ENCODE measurements at places on chromosomes 16 and 17.
A peak's percentile ranks its signal among the peaks of the same experiment; 100 is the strongest.

DNA sequence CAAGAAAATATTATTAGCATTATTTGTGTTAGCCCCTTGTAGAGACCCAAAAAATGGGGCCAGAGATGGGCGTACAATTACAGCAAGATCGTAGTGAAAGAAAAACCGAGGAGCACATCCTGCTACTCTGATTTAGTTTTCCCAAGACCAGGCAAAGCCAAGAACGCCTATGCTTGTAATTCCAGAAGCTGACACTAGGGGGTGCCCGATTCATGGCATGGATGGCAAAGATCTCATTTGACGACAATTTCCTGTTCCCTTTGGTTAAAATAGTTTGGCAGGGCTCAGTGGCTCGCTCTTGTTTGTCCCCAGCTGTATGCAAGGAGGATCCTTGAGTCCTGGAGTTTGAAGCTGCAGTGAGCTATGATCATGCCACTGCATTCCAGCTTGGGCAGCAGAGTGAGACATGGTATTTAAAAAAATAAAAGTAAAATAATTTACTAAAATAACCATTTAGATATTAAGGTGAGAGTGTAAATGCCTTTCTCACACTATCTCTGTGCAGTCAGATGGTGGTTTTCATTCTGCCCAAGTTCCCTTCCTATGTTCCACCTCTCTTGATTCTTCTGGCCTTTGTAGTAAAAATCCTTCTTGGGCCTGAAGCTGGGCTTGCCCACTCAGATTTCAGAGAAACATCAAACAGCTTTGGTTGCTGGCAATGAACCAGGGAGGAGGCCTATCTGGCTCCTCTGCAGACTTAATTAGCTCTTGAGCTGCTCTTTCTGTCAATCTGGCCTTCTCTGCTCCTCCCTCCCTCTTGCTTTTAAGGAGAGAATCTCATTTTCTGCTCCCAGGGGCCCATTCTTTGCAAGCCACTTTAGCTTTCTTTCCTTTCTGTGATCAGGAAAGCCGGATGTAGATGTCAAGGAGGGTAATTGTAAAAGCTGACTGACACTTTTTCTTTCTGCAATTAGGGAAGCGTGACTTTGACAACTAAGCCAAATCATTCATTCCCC, 31.2 kb downstream of the TMEM238L start:
- DNase-seq = no peak

GRCh38 chr16:15523092-15523541, 88.7 kb downstream of the BMERB1 start:
- DNase-seq = no peak

DNA sequence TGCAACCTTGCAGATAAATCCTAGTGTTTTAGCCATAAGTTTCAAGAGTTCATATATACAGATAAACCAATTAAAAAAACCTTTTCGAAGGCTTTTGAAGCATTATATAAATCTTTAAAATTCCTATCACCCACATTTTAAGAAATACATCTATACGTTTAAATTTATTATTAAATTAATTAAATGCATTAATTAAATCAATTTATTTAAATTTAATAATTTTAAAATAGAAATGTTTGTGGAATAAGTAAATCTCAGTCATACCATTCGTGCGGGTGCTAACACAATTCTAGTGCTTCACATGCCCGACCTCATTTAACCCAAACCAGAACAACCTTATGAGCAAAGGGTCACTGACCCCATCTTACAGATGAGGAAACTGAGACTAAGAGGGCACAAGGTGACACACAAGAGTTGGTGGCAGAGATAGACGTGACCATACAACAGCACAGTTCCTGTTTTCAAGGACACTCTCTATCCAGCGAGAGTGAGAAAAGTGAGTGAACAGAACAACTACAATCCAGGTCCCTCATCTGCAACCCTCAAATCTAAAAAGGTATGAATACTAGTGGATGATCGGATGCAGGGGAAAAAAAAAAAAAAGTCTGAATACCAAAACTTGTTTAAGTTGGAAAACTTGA, 1.4 kb downstream of the NSMCE1 start:
- DNase-seq = no peak

- DNase-seq = no peak
These were observed 100.7 kb downstream of the CYLD start for GRCh38 chr16:50842589-50842988.

GRCh38 chr17:42659079-42659931, at the start of gene TUBG2:
TSS of gene TUBG2 (plus strand) at chr17:42659284. CDS start at chr17:42659504, 220 bp downstream.
- no peak for DNase-seq

DNA sequence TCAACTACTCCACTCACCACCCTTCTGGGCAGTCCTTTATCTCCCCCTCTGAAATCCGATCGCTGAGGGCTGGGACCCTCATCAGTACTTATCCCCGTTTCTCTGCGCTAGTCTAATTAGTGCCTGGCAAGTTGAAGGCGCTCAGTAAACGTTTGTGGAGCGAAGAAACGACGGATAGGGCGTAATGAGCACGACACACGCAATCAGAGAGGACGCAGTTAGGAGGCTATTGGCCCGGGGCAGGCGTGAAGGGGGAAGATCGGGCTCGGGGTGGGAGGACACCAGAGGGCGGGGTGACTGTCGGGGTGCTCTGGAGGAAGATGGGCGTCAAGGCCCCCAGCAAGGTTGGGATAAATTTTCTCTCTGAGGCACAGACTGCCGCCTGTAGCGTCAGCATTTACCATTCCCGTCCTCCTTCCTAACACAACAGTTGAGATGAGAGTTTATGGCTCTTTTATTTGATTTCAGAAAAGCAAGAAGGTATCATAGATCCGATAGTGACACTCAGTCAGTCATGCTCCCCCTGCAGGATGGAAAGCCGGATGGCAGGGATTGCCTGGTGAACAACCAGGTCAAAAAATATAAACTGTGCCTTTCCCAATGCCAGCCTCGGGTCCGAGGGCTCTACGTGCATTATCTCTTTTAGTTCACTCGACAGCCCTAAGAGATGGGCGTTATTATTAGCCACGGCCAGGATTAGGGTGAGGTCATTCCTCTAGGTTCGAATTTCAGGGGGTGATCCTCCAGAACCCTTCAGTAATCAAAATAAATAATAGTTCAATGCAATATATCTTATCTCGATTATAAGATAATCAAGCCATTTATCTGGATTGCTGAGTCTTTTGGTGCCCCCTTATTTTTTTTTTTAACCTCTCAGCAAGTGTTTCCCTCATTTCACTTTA, 9.5 kb upstream of the ARL4D start:
- peak; percentile 70 for DNase-seq

DNA sequence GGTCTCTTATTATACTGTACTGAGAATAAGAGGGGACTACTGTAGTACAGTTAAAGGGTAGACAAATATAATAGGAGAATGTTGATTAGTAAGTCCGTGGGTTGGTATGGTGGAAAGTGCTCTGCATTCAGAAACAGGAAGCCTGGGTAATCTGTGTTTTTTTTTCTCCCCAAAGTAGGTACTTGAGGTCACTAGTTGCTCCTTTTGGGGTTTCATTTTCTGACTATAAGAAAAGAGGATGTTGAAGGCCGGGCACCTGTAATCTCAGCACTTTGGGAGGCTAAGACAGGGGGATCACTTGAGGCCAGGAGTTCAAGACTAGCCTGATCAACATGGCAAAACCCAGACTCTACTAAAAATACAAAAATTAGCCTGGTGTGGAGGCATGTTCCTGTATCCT, 42.0 kb upstream of the MMD start:
- DNase-seq = no peak

GRCh38 chr16:83568345-83568744, 239.4 kb upstream of the HSBP1 start:
- no peak for DNase-seq

- no peak for DNase-seq
These were observed 7.8 kb downstream of the HSD17B2 start for GRCh38 chr16:82042846-82043245.

DNA sequence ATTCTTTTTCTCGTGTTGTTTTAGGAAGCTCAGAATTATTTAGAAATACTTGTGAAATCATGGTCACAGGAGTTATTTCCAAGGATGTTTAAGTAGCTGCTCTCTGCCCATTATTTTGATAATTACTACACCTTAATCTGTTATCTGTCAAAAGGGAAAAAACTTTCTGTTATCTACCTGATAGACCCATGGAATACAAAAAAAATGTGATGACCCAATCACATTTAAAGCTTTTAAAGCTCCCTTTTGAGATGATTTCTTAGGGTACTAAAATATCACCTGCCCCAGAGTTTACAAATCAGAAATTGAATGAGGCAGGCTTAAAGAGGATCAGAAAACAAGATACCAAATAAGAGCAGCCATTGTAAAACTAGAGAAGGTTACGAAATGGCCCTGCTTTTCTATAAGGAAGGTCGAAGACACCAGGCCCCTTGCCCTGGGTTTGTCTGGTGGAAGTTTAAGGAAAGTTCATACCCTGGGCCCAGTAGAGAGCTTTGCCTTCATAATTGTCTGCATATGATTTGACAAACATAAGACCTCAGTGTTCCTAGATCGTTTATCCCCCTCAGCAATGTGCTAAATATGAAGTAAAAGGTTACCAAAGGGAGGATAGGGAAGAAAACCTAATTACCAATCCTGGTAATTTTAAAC, 149.9 kb upstream of the TBX2 start:
- no peak for DNase-seq

DNA sequence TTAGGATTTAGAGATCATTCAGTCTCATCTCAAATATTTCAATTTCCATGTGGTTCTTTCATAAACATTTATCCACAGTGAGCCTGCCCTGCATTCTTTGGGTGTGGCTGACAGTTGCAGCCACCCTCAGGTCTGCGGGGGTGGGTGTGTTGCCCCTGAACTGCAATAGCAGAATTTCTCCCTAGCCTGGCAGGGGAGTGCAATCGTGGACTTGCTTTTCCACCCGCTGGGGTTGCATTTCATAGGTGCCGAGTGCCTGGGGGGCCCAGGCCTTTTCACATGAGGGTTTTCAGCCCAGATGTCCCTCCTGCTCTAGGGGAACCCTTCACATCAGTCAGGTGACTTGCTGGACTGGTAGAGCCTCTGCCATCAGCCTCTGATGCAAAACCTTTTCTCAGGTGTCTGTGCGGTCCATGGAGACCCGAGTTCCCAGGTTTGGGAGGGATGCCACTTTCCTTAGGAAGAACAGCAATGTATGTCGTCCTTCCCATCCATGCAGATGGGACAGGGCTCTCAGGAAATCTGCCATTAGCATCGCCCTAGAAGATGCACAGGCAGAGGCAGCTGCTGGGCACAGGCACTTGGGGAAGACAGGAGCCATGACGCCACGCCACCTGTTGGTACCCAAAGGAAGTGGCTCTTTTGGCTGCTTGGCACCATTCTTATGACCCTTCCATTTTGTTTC, 2.4 kb upstream of the USP36 start:
- no peak for DNase-seq

- DNase-seq = no peak
These were observed 126.1 kb downstream of the VPS53 start for GRCh38 chr17:588519-588918.

GRCh38 chr16:86477642-86478041, 32.7 kb upstream of the FOXF1 start:
- no peak for DNase-seq

GRCh38 chr17:82933911-82934310, 94.1 kb upstream of the ZNF750 start:
- peak; percentile 16 for DNase-seq

DNA sequence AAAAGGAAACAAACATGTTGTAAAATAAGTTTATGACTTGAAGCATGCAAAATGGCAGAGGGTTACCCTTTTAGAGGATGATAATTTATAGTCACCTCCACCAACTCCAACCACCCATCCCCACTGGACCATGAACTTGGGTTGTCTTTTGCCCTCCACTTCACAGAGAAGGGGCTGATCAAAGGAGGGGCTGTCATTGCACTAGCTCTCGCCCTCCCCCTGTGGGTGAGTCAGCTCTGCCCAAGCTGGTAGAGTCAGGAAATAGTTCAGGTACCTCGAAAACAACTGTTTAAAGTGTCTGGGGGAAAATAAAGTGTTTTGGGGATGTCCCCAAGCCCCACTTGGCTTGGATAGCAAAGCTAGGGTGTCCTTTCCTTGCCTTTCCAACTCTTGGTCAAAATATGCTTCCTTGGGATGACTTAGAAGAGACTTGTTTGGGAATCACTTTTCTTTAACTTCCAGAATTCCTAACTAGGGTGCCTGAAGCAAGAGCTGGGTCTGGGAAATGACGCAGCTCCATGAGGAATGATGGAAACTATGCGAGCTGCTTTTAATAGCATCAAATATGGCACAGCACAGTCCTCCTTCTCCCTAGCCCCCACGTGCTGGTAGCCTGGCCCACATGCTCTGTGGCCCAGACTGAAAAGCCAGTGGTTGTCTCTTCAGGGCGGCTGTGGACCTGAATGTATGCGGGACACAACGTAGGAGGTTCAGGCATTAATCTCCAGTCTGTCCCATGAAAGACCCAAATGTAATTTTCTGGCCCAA, 40.7 kb downstream of the TBX4 start:
- no peak for DNase-seq

DNA sequence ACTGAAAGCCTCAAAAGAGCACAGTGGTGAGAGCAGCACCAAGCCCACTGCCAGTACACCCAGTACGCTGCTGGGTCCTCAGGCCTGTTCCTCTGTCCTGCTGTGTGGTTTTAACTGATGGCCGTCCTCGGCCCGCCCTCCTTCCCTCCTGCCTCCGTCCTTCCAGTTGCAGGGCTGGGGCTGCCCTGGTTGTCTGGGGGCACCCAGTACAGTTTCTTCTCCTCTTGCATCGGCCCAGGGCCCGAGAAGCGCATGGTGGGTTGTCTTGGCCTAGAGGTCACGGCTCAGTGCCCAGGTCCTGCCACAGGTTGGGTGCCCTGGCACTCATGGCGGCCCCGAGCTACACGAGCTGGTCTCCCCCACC, 70.8 kb upstream of the KCTD5 start:
- DNase-seq = no peak

DNA sequence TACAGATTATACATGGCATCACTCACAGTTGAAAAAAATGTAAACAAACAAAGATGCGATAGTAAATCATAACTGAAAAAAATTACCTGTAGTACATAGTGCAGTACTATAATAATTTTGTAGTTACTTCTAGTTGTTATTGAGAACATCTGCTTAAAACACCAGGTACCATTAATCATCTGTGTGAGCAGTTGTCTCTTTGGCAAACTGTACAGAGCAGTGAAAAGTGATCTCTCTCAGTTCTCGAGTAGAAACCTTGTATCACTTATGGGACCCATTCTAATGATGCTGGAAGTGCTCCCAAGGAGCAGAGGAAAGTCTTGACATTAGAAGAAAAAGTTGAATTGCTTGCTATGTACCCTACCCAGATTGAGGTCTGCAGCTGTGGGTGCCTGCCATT, 8.9 kb upstream of the TENT4B start:
- DNase-seq = no peak

DNA sequence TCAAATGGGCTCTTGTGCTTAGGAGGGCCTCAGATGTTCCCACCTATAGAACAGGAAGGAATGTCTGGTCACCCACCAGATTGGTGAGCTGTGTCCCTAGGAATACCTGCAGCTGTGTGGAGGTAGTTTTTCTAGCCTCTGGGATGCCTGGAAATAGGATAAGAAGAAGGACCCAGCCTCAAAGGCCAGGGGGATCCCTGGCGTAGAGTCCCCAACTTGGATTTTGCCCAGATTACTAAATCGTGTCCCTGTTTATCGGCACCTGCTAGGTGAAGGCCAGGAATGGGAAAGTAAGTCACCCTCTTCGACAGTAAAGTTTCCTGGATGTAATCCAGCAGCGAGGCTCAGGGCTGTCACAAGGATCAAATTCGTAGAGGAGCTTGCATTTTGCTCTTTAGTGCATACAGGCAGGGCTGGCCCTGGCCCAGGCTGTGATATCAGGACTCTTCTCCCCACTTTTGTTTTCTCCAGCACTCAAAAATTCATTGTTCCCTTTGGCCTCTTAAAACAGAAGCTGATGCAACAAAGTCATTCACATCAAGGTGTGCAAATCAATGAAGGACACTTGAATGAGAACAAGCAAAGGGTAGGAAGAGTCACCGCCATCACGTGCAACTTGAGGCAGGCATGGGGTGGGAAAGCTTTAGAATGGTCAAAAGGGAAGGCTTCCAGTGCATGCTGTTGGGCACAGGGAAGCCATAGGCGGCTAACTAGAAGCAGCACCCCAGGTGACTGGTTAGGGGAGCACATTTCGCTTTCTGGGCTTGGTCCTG, 7.5 kb downstream of the SLC13A2 start:
- no peak for DNase-seq

Data from omental fat pad (tissue), 4 donors.